Activated gamma-delta T cell treated with anti-CD3 and anti-CD28 coated beads, Interleukin-2, amount 50 U/mL, for 16 hours (primary cell): ENCODE measurements at places on chromosomes 1 and 21.

GRCh38 chr1:232968391-232968790 lies 18.0 kb downstream of the NTPCR start:
- DNase-seq = no peak

DNA sequence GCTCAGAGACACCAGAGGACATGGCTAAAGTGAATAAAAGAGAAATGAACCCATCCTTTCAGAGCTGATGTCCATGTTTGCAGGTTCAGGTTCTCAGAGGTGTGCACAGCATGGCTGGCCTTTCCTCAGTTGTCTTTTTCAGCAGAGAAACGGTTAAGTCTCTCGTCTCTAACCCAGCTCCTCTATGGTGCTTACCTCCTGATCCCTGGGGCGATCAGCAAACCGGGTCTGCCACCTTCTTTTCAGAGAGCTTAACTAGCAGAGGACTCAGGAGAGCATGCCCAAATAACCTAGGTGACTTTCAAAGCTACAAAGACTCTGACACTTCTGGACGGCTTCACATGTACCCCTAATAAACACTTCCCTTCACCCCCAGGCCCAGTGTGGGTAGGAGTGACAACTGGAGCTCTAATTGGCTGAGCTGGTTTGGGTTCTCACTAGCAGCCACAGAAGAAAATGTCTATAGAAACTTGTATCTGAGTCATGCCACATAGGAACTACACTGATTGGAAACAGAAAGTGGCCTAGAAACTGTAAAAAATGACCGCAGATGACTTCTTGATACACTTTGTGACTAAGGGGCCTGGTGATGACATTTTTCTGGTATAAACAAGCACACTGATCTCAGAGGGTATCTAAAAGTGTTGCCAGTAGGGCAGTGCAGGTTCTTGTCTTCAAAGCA lies at the start of gene AIM2:
Gene AIM2 (minus strand): TSS at position 329 of the 682 bp plus-strand sequence. CDS start 3,267 bp downstream, outside the sequence.
- peak; percentile 32 for DNase-seq

GRCh38 chr1:42950116-42950481 lies 8.6 kb downstream of the SLC2A1 start:
- no peak for DNase-seq

- no peak for DNase-seq
Observed at GRCh38 chr1:207318072-207318619, 3.3 kb upstream of the CD55 start.

DNA sequence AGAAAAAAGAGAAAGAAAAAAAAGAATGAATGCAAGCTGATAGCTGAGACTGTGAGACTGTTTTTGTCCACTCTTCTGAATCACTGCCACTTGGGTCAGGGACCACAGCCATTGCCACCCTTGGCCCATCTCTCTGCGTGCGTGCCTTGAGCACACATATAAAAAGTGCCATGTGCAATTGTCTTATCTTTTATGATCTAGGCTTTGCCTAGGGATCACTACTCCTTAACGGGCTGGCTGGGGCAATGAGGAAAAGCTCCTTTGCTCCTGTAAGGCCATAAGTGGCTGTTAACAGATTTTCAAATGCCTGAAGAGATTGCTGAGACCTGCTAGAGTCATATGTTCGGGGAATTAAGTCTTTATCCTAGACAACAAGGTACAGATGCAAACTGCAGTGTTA lies 8.2 kb downstream of the SPATA46 start:
- DNase-seq = no peak

- no peak for DNase-seq
Observed at GRCh38 chr1:78170859-78171258, 125.1 kb downstream of the GIPC2 start.
